ENCODE measurements at places on chromosomes 7 and 10.
A peak's percentile ranks its signal among the peaks of the same experiment; 100 is the strongest.

GRCh38 chr10:22810643-22811465, 96.5 kb upstream of the PIP4K2A start:
- DNase-seq = no peak

- no peak for DNase-seq
Measured at GRCh38 chr10:44378626-44379025, 6.3 kb downstream of the CXCL12 start.

- peak; percentile 68 for DNase-seq
Measured at GRCh38 chr7:108196004-108196403, 65.8 kb upstream of the LAMB4 start.

DNA sequence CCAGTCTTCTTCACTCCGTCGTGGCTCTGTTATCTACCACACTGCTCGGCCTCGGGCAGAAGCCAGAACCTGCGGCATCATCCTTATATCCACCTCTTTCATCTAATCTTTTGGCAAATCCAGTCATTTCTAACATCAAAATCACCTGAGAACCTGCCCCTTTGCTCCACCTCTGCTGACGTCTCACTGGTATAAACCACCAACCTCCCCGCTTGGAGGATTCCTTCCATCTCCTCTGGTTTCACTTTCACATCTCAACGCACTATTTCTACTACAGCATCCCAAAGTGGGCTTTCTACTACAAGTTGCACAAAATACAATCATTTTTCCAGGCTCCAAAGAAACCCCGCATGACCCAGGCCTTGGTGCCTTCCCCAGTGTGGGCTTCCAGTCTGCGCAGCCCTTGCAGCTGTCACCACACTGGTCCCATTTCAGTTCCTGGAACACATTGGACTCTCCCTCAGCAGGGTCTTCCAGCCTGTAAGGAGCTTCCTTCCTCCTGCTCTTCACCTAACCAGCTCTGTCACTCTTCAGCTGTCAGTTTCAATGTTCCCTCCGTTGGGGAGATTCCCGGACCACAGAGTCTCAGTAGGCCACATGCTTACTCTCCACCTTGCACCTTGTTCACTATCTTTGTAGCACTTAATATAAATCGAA, 85.0 kb downstream of the PRKCQ start:
- DNase-seq = no peak

DNA sequence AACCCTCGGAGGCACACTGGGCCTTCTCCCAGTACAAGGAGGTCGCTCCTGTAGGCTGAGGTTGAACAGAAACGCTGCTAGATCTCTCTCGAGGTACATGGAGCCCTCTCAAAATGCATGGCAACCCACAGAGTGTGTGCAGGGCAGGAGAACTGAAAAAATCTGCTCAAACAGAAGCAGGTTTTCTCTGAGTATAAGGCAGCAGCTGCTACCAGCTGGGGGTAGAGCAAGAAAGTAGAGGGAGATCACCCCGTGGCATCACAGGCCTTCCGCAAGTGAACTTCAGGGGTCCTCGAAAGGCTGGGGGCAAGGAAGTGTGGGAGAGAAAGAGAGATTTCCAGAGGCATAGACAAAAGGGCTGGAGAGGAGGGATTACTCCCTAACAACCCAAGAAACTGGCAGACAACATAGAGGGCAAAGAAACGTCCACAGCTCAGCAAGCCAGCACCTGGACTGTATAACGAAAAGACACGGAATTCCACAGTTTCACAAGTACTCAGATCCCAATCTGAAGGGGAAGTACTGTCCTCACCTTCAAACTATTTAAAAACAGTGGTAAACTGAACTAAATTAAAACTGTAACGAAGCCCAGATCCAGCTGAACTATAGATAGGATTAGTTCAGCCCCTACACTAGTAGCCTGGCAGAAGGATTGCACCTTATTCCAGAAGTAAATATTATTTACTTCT, 299.2 kb downstream of the IPMK start:
- DNase-seq = no peak

DNA sequence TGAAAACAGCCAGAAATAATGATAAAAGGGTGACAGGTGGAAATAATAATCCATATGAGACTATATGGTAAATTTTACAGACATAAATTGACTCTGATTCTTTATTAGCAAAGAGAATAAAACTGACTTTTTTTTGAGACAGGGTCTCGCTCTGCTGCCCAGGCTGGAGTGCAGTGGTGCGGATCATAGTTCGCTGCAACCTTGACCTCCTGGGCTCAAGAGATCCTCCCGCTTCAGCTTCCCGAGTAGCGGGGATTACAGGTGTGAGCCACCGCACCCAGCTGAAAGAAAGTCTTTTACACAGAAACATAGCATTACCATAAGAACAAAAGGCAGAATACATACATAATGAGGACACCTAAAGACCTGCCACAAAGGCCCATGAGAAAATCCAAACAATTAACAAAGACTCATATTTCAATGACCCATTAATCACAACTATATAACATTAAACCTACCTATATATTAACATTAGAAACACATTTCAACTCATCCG, 51.5 kb upstream of the DIP2C start:
- no peak for DNase-seq

- peak; percentile 30 for DNase-seq
Measured at GRCh38 chr10:88004451-88004850, 141.0 kb downstream of the PTEN start.

DNA sequence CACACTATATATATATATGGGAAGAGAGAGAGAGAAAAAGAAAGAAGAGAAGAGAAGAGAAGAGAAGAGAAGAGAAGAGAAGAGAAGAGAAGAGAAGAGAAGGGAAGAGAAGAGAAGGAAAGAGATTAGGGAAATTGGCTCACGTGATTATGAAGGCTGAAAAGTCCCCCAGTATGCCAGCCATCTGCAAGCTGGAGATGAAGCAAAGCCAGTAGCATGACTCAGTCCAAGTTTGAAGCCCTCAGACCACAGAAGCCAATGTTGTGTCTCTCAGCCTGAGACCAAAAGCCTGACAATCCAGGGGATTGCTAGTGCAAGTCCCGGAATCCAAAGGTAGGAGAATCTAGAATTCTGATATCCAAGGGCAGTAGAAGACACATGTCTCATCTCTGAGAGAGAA, 206.3 kb upstream of the PRSS1 start:
- peak; percentile 79 for DNase-seq

GRCh38 chr10:27542812-27543211, 38.7 kb downstream of the RAB18 start:
- DNase-seq = peak; percentile 44

- no peak for DNase-seq
Measured at GRCh38 chr10:131645756-131646155, 255.1 kb upstream of the PPP2R2D start.

- no peak for DNase-seq
Measured at GRCh38 chr10:22067091-22067490, 63.6 kb upstream of the DNAJC1 start.

- DNase-seq = no peak
Measured at GRCh38 chr10:132639470-132639869, 101.9 kb downstream of the INPP5A start.

- DNase-seq = no peak
Measured at GRCh38 chr7:74412056-74412455, 41.6 kb upstream of the GTF2IRD1 start.

- DNase-seq = no peak
Measured at GRCh38 chr10:104642658-104643302, 1.7 kb downstream of the SORCS3 start.

- DNase-seq = no peak
Measured at GRCh38 chr7:48289656-48290055, 118.4 kb downstream of the ABCA13 start.

DNA sequence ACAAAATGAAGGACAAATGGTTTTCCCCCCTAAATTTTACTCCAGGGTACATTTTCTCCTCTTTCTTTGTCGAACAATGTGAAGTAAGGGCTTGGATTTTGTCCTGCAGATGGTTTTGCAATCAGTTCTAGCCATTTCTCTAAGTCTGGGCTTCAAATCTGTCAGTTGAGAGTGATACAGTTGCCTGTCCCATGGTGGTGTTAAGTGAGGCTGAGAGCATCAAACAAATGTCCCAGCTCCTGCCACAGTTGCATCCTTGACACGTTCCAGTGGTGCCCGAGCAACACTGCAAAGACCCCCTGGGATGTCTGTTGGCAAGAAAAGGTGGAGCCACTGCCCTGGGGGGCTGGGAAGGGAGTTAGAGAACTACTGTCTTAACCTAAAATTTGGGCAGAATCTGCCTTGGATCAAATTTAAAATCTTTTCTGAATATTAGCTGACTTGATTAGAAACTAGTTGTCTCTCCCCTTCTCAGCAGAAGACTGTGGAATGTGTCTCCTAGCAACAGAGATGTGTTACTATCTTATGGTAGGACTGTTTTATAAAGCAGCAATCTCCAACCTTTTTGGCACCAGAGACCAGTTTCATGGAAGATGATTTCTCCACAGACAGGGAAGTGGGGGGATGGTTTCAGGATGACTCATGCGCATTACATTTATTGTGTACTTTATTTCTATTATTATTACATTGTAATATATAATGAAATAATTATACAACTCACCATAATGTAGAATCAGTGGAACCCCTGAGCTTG, 102.0 kb upstream of the STEAP1B start:
- peak; percentile 74 for DNase-seq

DNA sequence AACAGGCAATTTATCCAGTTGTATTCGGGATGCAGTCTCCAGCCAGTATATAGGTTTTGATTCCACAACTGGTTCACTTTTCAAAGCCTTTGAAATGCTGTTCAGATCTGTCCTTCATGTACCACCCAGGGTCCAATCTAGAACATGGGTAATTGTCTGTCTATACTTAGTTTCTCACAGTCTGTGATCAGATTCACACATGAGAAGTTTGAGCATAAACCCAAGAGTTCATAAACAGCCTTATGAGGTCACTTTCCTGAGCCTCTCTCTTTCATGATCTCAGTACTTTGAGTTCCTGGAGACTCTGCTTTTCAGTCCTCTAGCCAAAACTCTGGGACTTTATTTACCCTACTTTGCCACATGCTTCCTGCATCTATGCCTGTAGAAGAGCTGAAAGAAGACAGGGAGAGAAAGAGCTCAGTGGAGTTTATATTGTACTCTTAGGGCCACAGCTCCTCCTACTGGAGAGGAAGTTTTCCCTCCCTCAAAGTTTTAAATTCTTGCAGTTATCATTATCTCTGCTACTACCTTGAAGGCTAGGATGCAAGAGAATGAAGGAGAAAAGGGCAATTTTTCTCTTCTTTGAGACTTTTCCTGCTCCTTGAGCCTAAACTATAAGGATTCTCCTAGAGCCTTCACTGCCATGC, 172.0 kb downstream of the ZEB1 start:
- DNase-seq = peak; percentile 34

GRCh38 chr7:2242541-2243429, 759 bp downstream of the NUDT1 start:
- DNase-seq = peak; percentile 50

DNA sequence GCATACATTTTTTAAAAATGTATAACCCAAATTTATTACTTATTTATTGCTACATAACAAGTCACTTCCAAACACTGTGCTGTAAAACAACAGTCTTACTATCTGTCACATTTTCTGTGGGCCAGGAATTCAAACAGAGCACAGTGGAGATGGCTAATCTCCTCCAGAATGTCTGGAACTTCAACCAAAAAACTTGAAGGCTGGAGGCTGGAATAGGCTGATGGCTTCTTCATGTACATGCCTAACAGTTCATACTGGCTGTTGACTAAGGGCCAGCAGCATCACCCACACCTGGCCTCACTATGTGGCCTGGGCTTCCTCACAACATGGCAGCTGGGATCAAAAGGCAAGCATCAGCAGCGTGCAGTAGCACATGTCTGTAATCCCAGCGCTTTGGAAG, 92.4 kb upstream of the KMT2E start:
- DNase-seq = no peak

DNA sequence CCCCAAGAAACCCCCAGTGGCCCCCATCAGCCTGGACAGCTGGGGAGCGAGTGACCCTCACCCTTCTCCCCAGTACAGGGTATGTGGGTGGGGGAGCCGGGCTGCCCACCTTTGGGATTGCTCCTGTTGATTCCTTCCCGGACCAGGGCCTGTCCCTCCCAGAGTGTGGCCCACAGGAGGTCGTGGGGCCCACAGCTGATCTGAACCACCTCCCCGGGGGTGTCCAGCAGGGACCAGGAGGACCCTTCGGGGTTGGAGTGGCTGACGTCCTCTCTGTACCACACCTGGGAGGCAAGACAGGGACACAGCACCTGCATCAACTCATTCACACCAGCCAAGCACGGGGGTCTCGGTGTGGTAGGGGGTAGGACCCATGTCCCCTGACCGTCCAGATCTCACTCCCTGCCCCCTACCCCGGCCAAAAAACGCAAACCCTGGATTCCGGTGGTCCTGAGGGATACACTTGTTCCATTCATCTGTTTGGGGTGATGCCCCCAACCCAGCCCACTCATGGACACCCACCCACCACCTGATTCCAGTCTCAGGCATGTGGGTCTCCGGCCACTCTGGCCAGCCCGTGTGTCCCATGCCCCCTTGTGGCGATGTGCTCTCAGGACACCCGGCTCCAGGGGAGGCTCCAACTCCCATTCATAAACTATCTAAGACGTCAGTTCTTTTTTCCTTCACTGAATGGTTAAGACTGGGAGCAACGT, 10.9 kb downstream of the TECPR1 start:
- peak; percentile 19 for DNase-seq

GRCh38 chr7:39099146-39099545, 121.4 kb downstream of the POU6F2 start:
- no peak for DNase-seq

- no peak for DNase-seq
Measured at GRCh38 chr10:126599949-126600682, 70.4 kb downstream of the C10orf90 start.

DNA sequence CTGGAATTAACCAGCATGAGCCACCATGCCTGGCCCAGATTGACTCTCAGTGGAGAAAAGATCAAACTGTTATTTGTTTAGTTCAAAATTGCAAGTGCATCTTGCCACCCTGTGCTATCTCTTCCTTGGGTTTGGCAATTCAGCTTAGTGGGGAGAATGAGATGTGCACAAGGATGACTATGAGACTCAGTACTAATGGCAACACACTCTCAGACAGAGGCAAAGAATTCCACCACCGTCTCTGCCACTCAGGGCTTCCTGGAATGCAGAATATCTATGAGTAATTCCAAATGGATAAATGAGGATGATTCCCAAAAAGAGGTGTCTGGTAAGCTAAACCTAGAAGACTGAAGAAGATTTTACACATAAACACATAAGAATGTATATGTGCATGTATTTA, 525.8 kb downstream of the NRG3 start:
- DNase-seq = peak; percentile 36

All from foreskin fibroblast (primary cell).